ENCODE measurements at places on chromosomes 7 and 10.

- DNase-seq: peak; percentile 14
These were observed 8.8 kb upstream of the SPAM1 start for GRCh38 chr7:123916240-123916724.

GRCh38 chr7:29243910-29244655 lies 49.5 kb downstream of the CHN2 start:
- DNase-seq: peak; percentile 27

- DNase-seq: no peak
These were observed 236.2 kb downstream of the DGKB start for GRCh38 chr7:14666304-14666703.

- no peak for DNase-seq
These were observed 82.0 kb upstream of the GRB10 start for GRCh38 chr7:50864694-50865093.

- DNase-seq: no peak
These were observed 7.0 kb downstream of the ANKRD1 start for GRCh38 chr10:90913774-90914420.

GRCh38 chr10:126533644-126534043 lies 136.8 kb downstream of the C10orf90 start:
- DNase-seq: no peak

DNA sequence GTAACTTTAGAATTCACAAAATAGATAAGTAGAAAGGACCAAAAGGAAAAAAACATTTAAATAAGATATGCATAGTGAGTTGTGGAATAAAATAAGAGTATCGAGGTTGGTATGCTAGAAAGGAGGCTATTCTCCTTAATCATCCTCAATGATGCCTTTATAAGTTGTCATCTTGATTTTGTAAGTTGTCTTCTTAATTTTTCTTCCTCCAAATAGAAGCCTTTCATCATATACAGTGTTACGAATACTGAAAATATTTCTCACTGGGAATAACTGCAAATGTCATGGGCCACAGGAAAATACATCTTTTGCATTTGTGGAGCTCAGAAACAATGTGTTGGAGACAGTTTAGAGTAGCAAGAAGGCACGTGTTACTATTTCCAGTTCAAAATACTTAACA lies 31.5 kb upstream of the PRTFDC1 start:
- DNase-seq: no peak

- no peak for DNase-seq
These were observed 52.3 kb downstream of the CCDC71L start for GRCh38 chr7:106608661-106609060.

- DNase-seq: no peak
These were observed 30.1 kb downstream of the LRRC17 start for GRCh38 chr7:102942868-102943267.

GRCh38 chr10:8053446-8054243 lies 843 bp upstream of the GATA3 start:
- peak; percentile 95 for DNase-seq

DNA sequence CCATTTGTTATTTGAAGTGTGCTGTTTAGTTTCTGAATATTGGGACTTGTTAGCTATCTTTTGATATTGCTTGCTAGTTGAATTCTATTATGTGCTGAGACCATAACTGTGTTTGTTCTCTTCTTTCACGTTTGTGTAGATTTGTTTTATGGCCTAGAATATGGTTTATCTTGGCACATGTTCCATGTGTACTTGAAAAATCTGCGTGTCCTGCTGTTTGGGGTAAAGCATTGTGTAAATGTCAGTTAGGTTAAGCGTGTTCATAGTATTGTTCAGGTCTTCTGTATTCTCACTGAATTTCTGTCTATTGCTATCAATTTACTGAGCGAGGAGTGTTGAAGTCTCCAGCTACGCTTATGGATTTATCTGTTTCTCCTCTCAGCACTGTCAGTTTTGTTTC lies 19.4 kb downstream of the MMP21 start:
- no peak for DNase-seq

DNA sequence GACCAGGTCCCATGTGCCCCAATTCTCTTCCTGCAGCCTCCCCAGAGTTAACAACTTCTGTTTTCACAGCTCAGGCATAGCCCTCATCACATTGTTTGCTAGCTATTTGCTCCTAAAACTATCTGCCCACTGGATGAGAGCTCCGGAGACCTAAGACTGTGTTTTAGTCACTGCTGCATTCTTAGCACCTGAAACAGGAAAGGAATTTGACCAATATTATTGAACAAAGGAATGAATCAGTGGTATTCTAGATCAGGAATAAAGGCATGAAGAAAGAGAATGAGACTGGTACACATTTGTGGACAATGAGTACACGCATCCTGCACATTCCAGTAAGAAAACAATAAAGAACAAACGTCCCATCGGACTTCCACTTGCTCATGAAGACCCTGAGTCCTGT lies 54.8 kb downstream of the PPP1R17 start:
- no peak for DNase-seq

- DNase-seq: no peak
These were observed 38.1 kb downstream of the PRPS1L1 start for GRCh38 chr7:17989546-17989945.

GRCh38 chr7:152202056-152202455 lies 176.6 kb downstream of the GALNT11 start:
- DNase-seq: no peak

DNA sequence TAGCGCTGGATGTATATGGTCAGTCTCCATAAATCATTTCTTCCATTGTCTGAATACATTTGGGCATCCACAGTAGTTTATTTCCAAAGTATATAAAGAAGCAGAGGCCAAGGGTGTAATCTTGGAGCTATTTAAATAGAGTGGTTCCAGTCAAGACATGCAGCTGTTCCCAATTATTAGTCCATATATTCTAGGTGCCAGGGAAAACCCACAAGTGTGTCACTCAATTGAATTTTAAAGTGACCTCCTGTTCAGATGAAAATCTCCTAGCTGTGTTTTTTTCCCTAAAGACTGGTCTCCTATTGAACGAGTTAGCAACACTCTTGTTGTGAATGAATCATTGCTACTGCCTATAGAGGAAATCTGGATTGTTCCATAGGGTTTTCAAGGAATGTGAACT lies 260.2 kb upstream of the BMPER start:
- no peak for DNase-seq

DNA sequence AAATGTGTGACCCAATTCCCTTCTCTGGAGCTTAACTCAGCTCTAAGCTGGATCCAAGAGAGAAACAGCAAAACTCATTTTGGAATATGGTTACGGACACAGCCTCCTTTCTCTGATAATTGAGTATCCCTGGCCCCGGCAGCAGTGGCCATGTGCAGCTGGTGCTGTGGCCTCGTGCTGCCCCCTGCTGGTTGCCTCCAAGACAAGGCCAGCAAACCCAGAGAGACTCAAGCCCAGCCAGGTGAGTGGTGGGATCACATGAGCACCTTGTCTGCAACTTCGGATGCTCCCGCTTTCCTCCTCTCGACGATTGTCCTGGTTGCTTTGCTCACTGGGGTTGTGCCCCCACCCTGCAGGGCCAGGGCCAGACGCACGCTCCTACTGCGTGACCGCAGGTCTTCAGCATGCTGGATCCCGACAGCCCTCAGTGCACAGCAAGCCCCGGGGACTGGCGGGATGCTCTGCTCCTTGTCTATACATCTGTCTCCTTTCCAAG lies 19.4 kb downstream of the SFTPD start:
- DNase-seq: peak; percentile 85

- peak; percentile 19 for DNase-seq
These were observed 249.3 kb downstream of the REEP3 start for GRCh38 chr10:63770523-63770922.

DNA sequence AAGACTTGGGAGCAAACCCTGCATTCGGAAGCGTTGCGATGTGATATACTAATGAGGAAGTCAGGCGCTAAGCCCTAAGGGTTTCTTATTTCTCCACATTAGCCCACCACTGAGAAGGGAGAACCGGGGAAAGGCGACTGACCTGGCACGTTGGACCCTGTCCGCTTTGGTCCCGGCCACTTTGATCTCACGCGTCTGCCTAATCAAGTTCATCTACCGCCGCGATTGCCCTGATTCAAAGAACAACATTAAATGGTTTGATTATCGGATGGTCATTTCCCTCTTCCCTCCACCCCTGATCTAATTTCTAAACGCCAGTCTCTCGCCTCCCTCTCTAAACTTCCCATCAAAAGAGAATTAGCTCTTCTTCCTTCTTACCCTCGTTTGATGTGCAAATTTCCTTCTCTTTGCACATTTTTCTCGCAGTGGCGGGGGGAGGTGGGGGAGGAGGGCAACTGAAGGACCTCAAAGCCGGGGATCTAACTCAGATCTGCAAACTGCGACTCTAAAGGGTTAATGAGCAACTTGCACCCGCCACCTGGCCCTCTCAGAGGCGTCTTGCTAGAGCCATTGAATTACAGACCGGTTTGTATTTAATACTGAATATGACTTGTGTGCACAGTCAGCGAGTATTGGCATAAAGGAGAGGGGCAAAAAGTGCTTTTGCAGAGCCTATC lies 687 bp upstream of the DKK1 start:
- DNase-seq: peak; percentile 37

GRCh38 chr7:134695321-134695860 lies 48.7 kb downstream of the BPGM start:
- no peak for DNase-seq

GRCh38 chr10:58642283-58642682 lies 129.6 kb downstream of the BICC1 start:
- DNase-seq: no peak

DNA sequence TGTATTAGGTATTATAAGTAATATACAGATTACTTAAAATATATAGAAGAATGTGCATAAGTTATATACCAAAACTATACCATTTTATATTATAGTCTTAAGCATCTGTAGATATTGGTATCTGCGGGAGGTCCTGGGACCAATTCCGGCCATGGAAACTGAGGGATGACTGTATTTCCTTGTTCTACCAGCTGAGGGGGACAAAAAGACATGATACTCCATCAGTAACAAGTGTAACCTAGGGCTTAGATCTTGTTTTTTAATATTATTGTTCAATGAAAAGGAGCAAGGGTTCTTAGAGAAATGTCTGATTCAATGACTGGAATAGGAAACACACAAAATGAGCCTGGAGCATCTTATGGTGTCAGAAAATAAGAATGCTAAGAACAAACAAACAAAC lies 752.5 kb downstream of the CCSER2 start:
- DNase-seq: no peak

- no peak for DNase-seq
These were observed 153.0 kb upstream of the PDE1C start for GRCh38 chr7:32223071-32223650.

- DNase-seq: no peak
These were observed 56.0 kb downstream of the NKX6-2 start for GRCh38 chr10:132729810-132730572.

GRCh38 chr7:119825091-119825655 lies 447.8 kb upstream of the KCND2 start:
- DNase-seq: no peak

DNA sequence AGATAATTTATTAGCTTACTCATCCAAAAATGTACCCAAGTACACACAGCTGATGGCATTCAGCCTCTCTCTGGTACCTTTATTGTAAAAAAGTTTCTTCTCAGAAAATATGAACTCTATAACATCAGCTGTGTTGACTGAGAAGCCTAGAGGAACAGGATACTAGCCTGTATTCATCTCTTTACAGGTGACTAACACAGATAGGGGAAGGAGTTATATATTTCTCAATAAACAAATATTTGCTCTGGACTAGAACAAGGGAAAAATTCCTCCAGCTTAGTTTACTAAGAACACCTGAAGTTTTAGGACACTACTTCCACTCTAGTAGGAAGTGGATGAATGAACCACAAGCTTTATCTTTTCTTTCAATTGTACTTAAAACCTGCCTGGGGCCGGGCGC lies 67.8 kb downstream of the ZNF248 start:
- DNase-seq: no peak

DNA sequence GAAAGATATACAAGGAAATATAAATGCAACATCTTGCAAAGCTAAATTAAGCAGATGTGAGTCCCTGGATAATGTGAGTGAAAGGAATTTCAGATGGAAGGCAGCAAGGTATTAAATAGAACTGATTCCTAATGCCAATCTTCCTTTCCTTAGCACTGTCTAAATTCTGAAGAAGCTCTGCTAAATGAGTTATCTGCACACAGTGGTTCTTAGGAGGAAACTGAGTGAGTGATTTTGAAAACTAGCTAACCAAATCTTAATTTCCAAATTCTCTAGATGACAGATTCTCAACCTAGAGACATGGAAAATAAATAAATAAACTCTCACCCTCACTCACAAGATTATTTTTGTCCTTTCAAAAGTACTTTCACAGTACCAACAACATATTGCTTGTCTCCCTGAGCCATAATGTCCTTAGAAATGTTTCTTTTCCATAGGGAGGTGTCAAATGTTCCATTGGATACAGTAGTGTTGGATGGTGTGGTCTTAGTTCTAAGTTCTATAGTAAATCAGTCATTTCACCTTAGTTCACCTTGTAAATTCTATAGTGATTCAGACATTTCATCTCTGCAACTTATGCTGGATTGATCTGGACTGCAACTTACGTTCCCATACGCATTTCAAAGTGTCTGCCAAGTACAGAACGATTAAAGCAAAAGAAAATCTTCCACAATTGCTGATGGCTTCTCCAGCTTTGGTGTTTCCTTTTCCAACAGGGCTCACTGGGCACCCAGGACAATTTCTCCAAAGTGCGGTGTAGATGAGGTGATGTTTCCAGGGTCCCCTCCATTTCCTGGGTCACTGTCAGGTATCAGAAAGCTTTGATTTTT lies 145.4 kb upstream of the FAM171A1 start:
- DNase-seq: no peak

DNA sequence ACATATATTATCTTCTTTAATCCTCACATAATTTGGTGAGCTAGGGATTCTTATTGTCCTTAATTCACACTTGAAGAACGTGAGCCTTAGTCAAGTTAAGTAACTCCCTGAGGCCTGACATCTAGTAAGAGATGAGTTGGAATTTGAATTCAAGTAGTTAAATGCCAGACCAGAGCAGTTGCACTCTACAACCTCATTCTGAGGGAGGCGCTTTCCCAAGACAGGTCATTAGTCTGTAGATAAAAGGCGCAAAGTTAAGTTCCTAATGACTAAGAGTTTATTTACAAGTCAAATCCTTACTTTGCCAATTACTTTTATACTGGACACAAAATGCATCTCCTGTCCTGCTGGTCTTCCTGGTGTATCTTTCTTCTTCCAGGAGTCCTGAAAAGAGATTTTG lies 3.6 kb upstream of the EXOC6 start:
- DNase-seq: no peak

GRCh38 chr10:663831-664251 lies 25.6 kb downstream of the DIP2C start:
- DNase-seq: no peak

DNA sequence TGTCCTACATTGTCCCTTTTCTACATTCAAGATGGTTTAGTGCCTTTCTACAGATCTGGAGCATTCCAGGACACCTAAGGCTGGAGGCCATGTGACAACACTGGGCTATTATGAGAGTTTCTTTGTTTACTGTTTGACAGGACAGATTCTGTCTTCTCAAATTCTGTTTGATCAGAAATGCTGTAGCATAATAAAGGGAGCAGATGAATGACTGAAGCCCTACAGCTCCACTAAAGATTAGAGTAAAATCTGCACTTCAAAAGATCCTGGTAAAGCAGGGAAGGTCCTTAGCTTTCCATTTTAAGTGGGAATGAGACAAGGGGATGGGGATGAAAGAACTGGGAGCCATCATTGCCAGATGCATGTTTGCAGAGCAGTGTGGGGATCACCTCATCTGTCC lies 38.4 kb downstream of the TMEM229A start:
- no peak for DNase-seq
